Stimulated activated CD8-positive, alpha-beta memory T cell treated with anti-CD3 and anti-CD28 coated beads, Interleukin-4, amount 100 ng/mL, for 1 hour (primary cell): ENCODE measurements at places on chromosomes 13 and 19.

DNA sequence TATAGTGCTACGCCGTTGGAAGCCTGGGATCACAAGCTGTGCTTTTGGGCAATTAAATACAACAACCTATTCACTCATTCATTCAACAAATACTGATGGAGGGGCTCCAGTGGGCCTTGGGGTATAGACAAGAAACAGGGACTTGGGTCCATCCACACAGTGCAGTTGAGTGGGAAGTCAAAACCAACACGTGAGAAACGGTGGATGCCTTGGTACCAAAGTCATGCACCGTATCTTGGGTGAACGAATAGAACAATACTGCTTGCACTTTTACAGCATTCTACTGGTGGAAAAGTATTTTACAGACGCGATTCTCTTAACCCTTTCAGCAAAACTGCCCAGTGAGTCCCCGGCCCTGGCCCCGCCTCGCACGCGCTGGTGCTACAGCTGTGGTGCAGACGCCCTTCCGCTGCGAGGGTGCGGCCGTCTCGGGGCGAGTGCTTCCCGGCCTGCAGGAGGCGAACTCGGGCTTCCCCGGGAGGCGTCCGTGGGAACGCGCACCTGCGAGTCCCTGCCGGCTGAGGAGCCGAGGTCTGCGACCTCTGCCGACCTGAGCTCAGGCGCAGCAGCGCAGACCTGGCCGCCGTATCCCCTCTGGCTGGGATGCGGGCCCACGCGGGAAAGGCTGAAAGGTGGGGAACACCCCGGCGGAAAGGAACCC is 8.3 kb downstream of the TNFRSF19 start:
- DNase-seq, result peak; percentile 27

- no peak for DNase-seq
These were observed 799.2 kb downstream of the GPC5 start for GRCh38 chr13:92197669-92198068.

DNA sequence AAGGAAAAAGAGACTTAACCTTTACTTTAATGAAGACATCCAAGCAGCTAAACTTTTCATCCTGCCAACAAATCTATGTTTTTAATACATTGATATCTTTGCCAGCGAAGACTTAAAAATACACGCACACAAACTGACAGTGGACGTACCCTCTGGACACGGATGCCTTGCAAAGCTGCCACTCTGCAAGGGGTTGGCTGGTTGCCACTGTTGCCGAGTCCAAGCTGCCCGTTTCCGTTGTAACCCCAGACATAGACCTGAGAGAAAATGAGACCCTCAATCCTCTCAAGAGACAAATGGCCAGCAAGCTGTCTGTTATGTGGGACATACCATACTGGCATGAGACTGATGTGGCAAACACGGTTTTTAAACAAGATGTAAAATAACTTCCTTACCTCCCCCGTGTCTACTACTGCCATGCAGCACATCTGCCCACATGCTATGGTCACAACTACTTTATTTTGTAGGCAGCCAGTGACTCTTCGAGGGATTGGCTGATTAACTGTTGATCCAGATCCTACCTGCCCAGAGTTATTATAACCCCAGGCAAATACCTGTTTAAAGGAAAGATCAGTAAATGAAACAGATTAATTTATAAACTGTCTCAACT is 21.2 kb downstream of the RCBTB2 start:
- DNase-seq, result no peak

GRCh38 chr13:98512774-98513665 is 63.9 kb downstream of the STK24 start:
- no peak for DNase-seq

GRCh38 chr19:47267350-47267759 is 7.3 kb upstream of the INAFM1 start:
- DNase-seq, result no peak

GRCh38 chr13:60881507-60881906 is 484.5 kb downstream of the TDRD3 start:
- DNase-seq, result no peak

- no peak for DNase-seq
These were observed 740.1 kb downstream of the UQCRFS1 start for GRCh38 chr19:28472843-28473242.

DNA sequence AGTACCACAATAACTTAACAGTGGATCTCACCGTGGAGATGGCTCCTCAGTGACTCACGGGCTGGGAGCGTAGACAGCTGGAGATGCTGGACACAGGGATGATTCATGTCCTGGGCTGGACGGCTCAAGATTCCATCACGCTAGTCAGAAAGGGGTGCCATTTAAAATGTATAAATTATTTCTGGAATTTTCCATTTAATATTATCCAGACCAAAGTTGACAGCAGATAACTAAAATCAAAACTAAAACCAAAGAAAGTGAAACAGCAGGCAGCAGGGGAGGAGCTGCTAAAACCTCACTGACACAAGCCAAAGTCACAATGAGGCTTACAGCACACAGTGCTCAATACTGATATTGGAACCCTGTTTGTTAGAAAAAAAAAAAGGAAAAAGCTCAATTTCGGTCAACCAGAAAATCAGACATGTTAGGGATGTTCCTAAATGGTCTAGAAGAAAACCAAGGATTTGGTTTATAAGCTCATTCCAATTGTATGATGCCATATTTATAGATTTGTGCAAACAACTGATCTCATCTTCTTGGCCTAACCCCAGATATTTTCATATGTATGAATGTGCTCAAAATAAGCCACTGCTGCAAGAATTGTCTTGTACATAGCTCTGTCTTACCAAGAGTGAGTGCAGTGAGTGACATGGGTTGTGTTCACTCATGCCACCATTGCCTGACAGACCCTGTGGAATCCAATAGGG is 111.8 kb downstream of the SACS start:
- DNase-seq, result no peak

DNA sequence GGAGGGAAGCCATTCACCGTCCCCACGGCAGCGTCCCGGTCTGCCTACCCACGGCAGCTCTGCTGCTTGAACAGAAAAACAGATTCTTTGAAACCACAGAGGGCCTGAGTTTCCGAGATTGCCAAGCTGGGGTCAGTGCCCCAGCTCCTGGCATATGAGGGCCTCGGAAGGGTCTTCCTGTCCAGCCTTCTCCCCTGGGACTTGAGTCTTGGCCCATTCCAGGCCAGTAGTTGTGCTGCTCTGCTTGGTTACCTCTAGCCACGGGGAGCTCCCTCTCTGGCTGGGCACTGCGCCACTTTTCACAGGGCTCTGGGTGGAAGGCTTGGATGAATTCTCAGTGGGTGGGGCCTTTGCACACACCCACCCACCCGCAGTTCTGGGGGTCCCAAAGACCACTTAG is 8.6 kb upstream of the SPIB start:
- no peak for DNase-seq

DNA sequence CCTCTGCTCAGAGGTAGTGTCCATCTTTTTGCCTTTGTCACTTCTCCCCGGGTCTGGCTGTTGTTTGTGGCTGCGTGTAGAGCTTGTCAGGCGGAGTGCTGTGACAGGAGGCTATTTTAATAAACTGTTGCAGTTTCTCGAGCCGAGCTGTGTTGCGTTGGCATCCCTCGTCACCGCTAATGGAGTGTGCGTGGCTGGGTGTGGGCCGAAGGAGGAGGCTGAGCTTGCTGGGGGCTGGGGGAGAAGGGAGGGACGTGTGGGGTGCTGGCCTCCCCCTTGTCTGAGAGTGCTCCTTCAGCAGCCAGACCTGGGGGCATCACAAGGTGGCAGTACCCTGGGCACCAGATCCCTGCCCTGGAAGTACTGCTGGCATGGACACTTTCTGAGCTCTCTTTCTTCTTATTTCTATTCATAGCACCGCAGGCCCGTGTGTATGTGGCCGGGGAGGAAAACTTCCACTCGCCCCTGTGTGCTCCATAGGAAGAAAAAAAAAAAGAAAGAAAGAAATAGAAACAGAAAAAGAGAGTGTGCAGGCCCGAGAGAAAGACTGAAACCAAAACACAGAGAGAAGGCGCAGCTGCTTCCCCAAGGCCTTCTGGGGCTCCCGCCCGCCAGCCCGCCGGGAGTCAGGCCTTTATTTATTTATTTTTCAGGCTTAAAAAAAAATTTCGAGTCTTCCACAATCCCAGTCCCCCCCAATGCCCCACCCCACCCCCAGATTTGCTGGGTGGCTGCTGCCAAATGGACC is 27.0 kb downstream of the NFIX start:
- no peak for DNase-seq

DNA sequence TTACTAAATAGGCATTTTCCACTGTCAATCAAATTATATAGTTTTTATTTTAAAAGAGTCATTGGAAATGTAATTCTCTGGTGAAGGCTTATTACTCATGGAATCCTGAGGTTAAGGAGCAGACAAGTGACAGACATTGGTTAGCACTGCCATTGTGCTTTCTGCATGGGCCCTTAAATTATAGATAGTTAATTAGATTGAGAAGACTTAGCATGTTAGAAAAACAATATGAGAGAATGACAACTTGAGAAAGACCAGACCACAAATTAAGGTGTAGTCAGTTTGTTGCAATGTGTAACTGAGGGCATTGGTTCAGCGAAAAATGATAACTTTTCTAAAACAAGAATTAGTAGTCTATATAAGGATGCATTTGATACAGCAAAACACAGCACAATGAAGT is 195.5 kb downstream of the SLITRK6 start:
- DNase-seq, result no peak

DNA sequence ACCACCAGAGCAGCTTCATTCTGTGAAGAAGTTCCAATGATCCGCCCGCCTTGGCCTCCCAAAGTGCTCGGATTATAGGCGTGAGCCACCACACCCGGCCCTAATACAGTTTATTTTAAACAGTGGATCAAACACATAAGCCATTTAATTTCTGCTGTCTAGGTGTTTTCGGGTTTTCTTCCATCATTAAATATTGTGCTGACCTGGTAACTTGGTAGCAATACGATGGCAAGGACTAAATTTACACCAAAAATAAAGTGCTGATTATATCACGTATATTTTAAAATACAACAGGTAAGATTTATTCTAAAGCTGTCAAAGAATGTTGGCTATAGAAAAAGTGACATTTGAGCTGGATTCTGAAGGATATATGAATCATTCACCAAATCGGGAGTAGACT is 1.3 kb downstream of the MED4 start:
- DNase-seq, result no peak

DNA sequence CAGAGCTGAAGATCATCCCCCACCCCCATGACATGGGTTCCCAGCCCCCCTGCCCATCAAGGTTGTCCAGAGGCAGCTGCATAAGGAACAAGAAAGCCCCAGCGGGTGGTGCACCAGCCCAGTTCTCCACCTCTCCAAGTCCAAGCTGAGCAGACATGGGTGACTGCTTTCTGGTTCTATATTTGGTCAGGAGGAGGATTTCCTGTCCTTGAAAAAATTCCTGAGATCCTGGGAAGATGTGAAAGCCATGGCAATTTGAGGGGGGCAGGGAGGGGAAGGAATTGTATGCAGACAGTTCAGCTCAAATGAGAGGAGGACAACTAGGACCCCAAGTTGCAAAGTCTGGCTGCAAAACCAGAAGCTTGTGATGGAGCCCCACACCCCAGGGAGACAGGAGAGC is 55.4 kb upstream of the ADGRE5 start:
- no peak for DNase-seq

- no peak for DNase-seq
These were observed 365.6 kb upstream of the SLC10A2 start for GRCh38 chr13:103431856-103432255.

- no peak for DNase-seq
These were observed 65.4 kb upstream of the ATXN8OS start for GRCh38 chr13:70042193-70042592.

GRCh38 chr13:29572575-29572974 is 22.9 kb downstream of the SLC7A1 start:
- DNase-seq, result no peak

DNA sequence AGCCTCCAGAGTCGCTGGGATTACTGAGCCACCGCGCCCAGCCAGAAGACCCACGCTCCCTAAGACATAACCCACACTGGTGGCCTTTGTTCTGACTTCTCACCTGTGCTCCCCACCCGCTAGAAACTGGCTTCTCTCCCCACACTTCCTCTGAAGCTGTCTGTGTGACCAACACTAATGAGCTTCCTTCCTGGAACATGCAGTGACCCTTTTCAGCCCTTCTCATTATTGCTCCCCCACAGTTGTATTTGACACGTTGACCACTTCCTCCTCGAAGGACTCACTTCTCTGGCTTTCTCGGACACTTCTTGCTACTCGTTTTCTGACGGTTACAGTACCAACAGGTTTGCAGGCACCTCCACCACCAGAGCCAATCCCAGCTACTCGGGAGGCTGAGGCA is 10.9 kb downstream of the NCR1 start:
- no peak for DNase-seq

- no peak for DNase-seq
These were observed 72.4 kb downstream of the STK24 start for GRCh38 chr13:98504371-98504963.

DNA sequence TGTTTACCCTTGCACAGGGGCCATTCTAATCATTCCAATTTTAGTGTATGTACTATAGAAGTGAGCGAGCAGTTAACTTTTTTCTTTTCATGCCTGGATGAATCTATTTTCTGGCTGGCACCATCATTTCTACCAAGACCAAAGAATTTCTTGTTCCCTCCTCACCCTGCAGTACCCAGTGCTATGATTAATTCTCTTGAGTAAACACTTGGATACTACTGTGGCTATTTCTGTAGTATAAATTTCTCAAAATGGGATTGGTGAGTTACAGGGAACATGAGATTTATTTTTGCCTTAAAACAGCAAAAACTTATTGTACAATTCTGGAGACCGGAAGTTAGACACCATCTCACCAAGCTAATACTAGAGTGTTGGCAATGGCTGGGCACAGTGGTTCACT is 7.6 kb downstream of the ZNF446 start:
- no peak for DNase-seq

GRCh38 chr19:30227012-30227621 is 145.1 kb upstream of the ZNF536 start:
- DNase-seq, result no peak

- DNase-seq, result no peak
These were observed 8.3 kb downstream of the ZNF135 start for GRCh38 chr19:58067240-58067912.

DNA sequence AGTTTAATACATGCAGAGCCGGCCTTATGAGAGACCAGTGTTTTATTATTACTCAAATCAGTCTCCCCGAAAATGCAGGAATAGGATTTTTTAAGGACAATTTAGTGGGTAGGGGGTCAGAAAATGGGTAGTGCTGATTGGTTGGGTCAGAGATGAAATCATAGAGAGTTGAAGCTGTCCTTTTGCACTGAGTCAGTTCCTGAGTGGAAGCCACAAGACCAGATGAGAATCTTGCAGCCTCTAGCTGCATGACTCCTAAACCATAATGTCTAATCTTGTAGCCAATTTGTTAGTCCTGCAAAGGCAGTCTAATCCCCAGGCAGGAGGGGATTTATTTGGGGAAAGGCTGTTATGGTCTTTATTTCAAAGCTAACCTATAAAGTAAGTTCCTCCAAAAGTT is 1163.9 kb downstream of the DIAPH3 start:
- DNase-seq, result no peak

DNA sequence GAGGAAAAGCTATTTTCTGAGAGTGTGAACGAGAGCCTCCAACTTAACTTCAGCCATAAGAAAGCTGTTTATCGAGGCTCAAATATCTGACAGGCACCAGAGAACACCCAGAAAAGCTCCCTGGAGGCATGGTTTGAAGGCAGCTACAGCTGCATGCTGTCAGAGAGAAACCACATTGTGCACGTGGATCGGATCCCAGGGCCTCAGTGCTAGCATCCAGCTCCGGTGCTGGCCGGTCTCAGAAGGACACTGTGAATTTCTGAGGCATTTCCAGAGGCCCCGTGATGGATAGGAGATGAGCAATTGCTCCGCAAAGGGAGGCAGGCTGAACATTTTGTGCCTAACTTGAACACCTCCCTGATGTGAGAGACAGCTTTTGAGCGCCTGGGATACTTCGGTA is 315.7 kb downstream of the FGF9 start:
- no peak for DNase-seq

GRCh38 chr13:48675247-48675646 is 21.5 kb downstream of the CYSLTR2 start:
- no peak for DNase-seq
